HT1080 (cell line): ENCODE measurements at places on chromosomes 13 and 19. TPM values are rescaled to one million over a fixed set of nuclear protein-coding genes. Genes with fewer than 3 reads are reported as not detected.

The ZNF440 gene
- 6.1 and 7.8 TPM in 2 replicates for total RNA-seq

The IL17D gene
- 1.7 and 1.8 TPM in 2 replicates for total RNA-seq

The GJB6 gene
- total RNA-seq = not detected in 2 replicates

The ALG11 gene
- 7.8 and 8.7 TPM in 2 replicates for total RNA-seq

The SYNGR4 gene
- not detected in 2 replicates for total RNA-seq

The GRIK5 gene
- total RNA-seq = not detected in 2 replicates

The PSG2 gene
- total RNA-seq = not detected in 2 replicates

The CD79A gene
- not detected in 2 replicates for total RNA-seq

The PDCD2L gene
- total RNA-seq = 54.2 and 54.8 TPM in 2 replicates

The PCDH17 gene
- under 0.01 TPM in 1 of 2 replicates, not detected in the other for total RNA-seq

The ZNF331 gene
- 5.2 and 6.1 TPM in 2 replicates for total RNA-seq

The C19orf81 gene
- total RNA-seq = 1.1 and 3.2 TPM in 2 replicates

The KCNC3 gene
- total RNA-seq = not detected in 2 replicates

The ZNF160 gene
- total RNA-seq = 3.4 and 5.0 TPM in 2 replicates

The PPM1N gene
- 0.34 and 2.9 TPM in 2 replicates for total RNA-seq

The C5AR1 gene
- total RNA-seq = 0.03 TPM in 1 of 2 replicates, not detected in the other

The ADM5 gene
- total RNA-seq = 9.6 and 11.1 TPM in 2 replicates

The ZNF541 gene
- not detected in 2 replicates for total RNA-seq

The STOML3 gene
- not detected in 2 replicates for total RNA-seq

The C13orf42 gene
- total RNA-seq = not detected in 2 replicates

The CGB1 gene
- not detected in 2 replicates for total RNA-seq

The BEST2 gene
- not detected in 2 replicates for total RNA-seq

The SHISA7 gene
- total RNA-seq = not detected in 2 replicates

The ZNF675 gene
- 15.6 and 16.5 TPM in 2 replicates for total RNA-seq

The GSK3A gene
- 25.6 and 32.8 TPM in 2 replicates for total RNA-seq

The ELSPBP1 gene
- total RNA-seq = not detected in 2 replicates

The CTXN1 gene
- total RNA-seq = 3.1 and 7.0 TPM in 2 replicates

The OR7D2 gene
- not detected in 2 replicates for total RNA-seq

The SH2D3A gene
- total RNA-seq = 0.18 and 0.43 TPM in 2 replicates

The MCEMP1 gene
- not detected in 2 replicates for total RNA-seq

The LRG1 gene
- not detected in 2 replicates for total RNA-seq
